ENCODE measurements at places on chromosomes 5 and 9.

DNA sequence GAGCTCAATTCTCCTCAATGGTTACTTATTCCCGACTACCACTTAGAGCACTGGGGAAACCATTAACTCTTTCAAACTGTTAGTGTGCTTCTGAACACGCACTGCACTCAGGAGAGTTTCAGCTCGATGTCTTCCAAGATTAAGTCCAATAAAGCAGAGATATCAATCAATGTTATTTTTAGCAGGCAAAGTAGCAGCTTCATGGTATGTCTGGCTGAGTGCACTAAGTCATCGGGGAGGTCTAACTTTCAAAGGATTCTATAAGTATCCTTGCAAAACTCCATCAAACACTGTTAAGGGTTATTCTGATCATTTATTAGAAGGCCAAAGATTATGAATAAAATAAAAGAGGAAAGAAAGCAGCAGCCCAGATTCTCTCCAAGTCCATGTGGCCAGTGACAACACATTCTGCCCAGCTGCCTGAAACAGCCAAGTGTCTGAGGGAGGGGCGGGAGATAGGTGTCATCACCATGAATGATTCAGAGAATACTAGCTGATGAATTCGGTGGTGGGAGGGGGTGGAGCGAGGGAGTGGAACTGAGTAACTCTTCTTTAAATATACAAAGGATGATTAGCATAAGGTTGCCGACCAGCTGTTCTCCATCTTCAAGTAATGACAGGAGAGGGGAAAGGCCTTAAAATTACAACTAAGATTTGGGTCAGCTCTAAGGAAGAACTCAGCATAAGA lies 21.3 kb downstream of the NREP start:
- DNase-seq = no peak

GRCh38 chr5:174719793-174720611 lies 4.4 kb upstream of the MSX2 start:
- DNase-seq = no peak

DNA sequence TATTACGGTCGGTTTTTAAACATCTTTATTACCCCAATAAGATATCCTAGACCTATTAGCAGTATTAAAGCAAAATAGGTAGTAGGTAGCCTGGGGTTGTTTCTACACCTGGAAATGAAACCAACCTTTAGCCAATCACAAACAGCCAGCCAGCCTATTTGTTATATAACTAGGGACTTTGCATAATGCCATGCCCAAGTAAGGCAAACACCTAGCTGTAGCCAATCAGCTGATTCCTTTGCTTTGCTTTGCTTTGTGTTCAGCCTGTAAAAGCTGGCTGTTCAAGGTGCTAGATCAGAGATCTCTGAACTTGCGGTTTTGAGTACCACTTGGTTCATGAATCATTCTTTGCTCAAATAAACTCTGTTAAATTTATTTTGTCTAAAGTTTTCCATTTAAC lies 46.5 kb upstream of the SETD9 start:
- DNase-seq = no peak

GRCh38 chr5:67003685-67003934 lies 193.0 kb downstream of the CD180 start:
- DNase-seq = no peak

GRCh38 chr5:138654281-138654867 lies 79.2 kb upstream of the HSPA9 start:
- no peak for DNase-seq
